ENCODE measurements at places on chromosomes 4 and X. TPM values are rescaled to one million over a fixed set of nuclear protein-coding genes. Genes with fewer than 3 reads are reported as not detected.
A peak's percentile ranks its signal among the peaks of the same experiment; 100 is the strongest.

The RASSF6 gene
- not detected for total RNA-seq

The EXOC1L gene
- not detected for total RNA-seq

The PSMD10 gene
- 39.3 TPM for total RNA-seq

The DUSP21 gene
- total RNA-seq: not detected

- ATAC-seq: no peak
Measured at GRCh38 chrX:52577464-52578173, 60.8 kb upstream of the XAGE1B start.

DNA sequence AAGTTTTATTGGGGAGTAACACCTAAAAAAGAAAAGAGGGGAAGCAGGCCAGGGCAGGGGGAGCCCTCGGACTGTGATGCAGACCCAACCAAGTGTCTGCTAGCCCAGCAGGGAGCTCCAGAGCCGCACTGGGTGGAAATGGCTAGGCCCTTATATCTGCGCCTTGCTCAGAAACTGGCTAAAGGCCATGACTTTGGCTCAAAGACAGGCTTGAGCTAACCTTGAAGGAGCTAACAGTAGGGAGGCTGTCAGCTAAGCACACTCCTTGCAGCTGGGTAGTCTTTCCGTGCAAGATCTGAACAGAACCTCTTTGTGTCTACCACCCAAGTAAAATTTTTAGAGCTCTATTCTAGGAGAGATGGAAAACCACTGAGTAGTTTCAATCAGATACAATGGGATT is 43.0 kb downstream of the SEPSECS start:
- ATAC-seq: no peak

DNA sequence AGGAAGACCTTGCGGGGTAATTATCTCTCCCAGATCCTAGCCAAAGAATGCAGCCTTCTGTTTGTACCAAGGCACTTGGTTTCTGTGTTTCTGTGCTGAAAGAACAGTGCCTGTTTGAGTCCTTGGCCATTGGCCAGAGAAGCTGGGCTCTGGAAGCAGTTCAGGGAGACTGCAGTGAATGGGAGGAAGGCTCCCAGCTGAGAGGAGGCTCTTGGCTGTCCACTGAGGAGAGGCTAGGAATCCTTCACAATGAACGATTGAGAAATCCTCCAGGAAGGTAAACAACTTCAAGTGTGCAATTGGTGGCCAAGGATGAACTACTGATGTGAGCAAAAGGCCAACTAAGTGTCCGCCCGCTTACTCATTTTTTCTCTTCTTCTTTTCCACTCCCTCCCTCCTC is 61.3 kb downstream of the HS3ST1 start:
- ATAC-seq: no peak

- ATAC-seq: no peak
Measured at GRCh38 chr4:124322234-124323065, 390.1 kb downstream of the ANKRD50 start.

DNA sequence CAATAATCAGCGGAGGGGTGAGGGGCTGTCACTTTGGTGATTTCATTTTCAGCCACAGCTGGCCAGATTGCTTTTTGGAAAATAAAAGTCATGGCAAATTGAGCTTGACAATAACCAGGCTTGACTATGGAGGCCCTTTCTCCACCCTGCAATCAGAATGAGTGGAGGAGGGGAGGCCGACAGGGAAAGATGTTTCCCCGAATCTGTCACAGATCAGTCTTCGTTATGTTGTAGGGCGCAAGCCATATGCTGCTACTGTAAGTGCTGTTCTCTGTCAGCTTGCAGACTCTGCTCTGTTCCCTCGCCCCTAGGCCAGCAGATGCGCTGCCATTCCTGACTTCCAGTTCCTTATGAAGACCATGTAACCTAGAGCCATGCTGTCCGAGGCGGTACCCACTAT is 114.1 kb downstream of the MGST2 start:
- ATAC-seq: no peak

DNA sequence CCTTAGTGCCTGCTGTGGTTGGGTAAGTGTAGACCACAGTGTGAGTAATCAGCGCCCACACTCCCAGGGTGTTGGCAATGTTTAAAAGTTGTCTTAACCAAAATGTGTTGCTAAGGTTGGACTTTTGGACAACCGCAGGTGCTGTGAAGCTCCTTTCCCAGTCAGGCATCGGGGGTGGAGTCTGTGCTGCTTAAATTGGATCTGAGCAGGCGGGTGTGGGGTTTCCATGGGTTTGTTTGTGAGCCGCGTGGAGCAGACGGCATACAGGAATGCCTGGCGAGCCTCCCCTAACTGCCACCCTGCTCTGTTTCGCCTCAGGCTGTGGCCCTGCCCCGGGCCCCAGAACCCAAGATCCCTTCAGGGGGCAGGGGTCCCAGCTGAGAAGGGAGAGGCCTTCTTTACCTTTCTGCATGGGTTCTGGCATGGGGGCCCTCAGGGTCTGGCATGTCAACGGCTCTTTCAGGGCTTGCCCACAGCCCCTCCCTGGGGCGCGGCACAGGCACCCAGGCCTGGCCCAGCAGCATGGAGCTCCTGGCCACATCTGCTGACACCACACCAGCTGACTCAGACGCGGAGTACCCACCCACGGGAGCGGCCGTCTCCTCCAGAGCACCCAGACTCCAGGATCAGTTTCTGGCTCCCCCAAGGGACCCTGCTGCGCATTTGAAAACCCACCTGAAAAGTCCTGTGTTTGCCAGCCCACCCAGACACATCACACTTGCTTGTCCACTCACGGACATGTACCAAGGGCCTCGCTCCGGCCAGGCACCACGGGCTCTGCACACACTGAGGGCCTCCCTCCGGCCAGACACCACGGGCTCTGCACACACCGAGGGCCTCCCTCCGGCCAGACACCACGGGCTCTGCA is 5.1 kb upstream of the SPON2 start:
- ATAC-seq: peak; percentile 42

DNA sequence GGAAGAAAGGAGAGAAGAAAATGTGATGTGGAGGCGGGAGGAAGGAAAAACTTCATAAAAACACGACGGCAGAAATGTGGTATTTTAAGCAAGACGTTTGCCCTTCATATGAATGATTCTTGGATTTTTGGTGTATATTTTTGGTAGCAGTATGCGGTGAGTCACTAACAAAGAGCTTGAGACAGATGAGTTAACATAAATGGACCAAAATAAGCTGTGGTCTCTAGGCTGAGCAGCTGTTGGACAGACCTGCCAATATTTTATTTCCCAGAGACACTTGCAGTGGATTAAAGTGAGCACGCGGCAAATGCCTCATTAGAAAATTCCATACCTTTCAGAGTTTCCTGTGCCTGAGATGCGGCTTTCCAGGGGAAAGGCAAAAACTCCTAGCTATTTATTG is 43.1 kb upstream of the RPS6KA3 start:
- no peak for ATAC-seq

DNA sequence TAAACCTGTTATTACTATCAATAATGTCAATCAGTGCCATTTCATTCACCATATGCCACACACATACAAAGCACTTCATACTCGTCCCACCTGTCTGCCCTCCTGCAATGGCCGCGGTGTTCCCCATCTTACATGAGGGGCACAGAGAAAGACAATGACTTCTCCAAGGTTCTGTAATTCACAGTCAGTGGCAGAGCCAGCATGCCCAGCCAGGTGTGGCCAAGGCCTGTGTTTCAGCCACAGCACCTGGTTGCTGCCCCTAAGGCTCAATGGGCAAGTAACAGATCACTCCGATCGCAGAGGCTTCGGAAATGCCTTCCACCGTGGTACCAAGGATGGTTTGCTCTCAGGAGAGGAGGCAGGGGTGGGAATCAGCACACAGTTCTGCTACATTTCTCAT is 10.9 kb downstream of the AFAP1 start:
- no peak for ATAC-seq

- peak; percentile 94 for ATAC-seq
Measured at GRCh38 chrX:153609917-153610835, 11.2 kb upstream of the CCNQ start.

DNA sequence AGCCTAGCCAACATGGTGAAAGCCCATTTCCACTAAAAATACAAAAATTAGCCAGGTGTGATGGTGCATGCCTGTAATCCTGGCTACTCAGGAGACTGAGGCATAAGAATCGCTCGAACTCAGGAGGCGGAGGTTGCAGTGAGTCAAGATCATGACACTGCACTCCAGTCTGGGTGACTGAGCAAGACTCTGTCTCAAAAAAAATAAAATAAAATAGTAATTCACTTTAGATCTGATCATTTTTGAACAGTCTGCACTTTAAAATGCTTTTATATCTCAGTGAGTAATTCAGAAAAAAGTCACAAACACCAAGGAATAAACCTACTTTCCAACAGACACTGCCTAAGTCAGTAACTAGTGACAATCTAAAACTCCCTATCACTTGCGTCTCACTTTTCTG is 25.6 kb upstream of the CORIN start:
- ATAC-seq: no peak

Measured in activated T-helper 17 cell treated with anti-CD3 and anti-CD28 coated beads, Interleukin-2, amount 50 U/mL, for 72 hours (primary cell).